A549 treated with RU486 at 1 μM for 4 hours (cell line): ENCODE measurements at places on chromosomes 11 and 22. TPM values are rescaled to one million over a fixed set of nuclear protein-coding genes. Genes with fewer than 3 reads are reported as not detected.

Gene ASCL2
- total RNA-seq = 0.08 to 0.09 TPM in 2 of 5 replicates, not detected in the others

Gene DDIAS
- 7.6 to 20.8 TPM (median 17.9 TPM) in 5 replicates for total RNA-seq

Gene RASD2
- total RNA-seq = 0.89 to 1.8 TPM (median 1.1 TPM) in 5 replicates

Gene MS4A6A
- total RNA-seq = not detected in 5 replicates

Gene POTEH
- total RNA-seq = not detected in 5 replicates

Gene SLC5A12
- not detected in 5 replicates for total RNA-seq

Gene TPBGL
- total RNA-seq = 0.15 to 0.23 TPM (median 0.19 TPM) in 5 replicates

Gene ARHGEF17
- 8.5 to 14.0 TPM (median 10.4 TPM) in 5 replicates for total RNA-seq

Gene HIC2
- total RNA-seq = 2.5 to 3.8 TPM (median 3.1 TPM) in 5 replicates

Gene OR52E5
- not detected in 5 replicates for total RNA-seq

Gene GSTT2
- 0.24 TPM in 1 of 5 replicates, not detected in the others for total RNA-seq

Gene APOA4
- not detected in 5 replicates for total RNA-seq

Gene AIFM3
- 1.0 to 4.8 TPM (median 3.3 TPM) in 5 replicates for total RNA-seq

Gene YAP1
- 43.4 to 55.1 TPM (median 49.7 TPM) in 5 replicates for total RNA-seq

Gene ACRV1
- total RNA-seq = not detected in 5 replicates

Gene GNG3
- not detected in 5 replicates for total RNA-seq

Gene PKDREJ
- not detected in 5 replicates for total RNA-seq

Gene FERMT3
- total RNA-seq = 1.0 to 3.1 TPM (median 1.7 TPM) in 5 replicates

Gene OPCML
- not detected in 5 replicates for total RNA-seq

Gene CCDC116
- 0.06 to 0.12 TPM (median 0.10 TPM) in 3 of 5 replicates, not detected in the others for total RNA-seq

Gene TEX12
- total RNA-seq = not detected in 5 replicates

Gene ANKK1
- 0.03 to 0.07 TPM in 2 of 5 replicates, not detected in the others for total RNA-seq

Gene MUC15
- not detected in 5 replicates for total RNA-seq

Gene ZNF280A
- 2.1 to 4.1 TPM (median 3.2 TPM) in 5 replicates for total RNA-seq

Gene CEP126
- 3.1 to 4.6 TPM (median 3.4 TPM) in 5 replicates for total RNA-seq

Gene MRGPRX4
- total RNA-seq = not detected in 5 replicates

Gene PCF11
- total RNA-seq = 17.3 to 29.1 TPM (median 25.3 TPM) in 5 replicates

Gene SYCE3
- 0.56 to 0.66 TPM (median 0.58 TPM) in 3 of 5 replicates, not detected in the others for total RNA-seq

Gene AP5B1
- total RNA-seq = 7.8 to 13.4 TPM (median 10.6 TPM) in 5 replicates

Gene TRPC6
- 0.94 to 1.4 TPM (median 1.1 TPM) in 5 replicates for total RNA-seq

Gene RPL27A
- total RNA-seq = 2,550 to 3,109 TPM (median 2,667 TPM) in 5 replicates

Gene POLD4
- 196 to 260 TPM (median 237 TPM) in 5 replicates for total RNA-seq

Gene MOGAT2
- total RNA-seq = not detected in 5 replicates

Gene CHST1
- total RNA-seq = 1.1 to 1.5 TPM (median 1.3 TPM) in 5 replicates

Gene TMEM9B
- total RNA-seq = 26.3 to 37.6 TPM (median 37.4 TPM) in 5 replicates

Gene DGCR6L
- total RNA-seq = 29.0 to 45.2 TPM (median 42.3 TPM) in 5 replicates

Gene SLC22A6
- not detected in 5 replicates for total RNA-seq

Gene PARVB
- 38.2 to 42.8 TPM (median 42.0 TPM) in 5 replicates for total RNA-seq

Gene CASP5
- total RNA-seq = not detected in 5 replicates

Gene MYOD1
- not detected in 5 replicates for total RNA-seq

Gene APOBEC3G
- total RNA-seq = not detected in 5 replicates

Gene PGA3
- total RNA-seq = not detected in 5 replicates

Gene NCF4
- not detected in 5 replicates for total RNA-seq

Gene SRPRA
- total RNA-seq = 60.5 to 64.2 TPM (median 61.0 TPM) in 5 replicates

Gene RAB39A
- 0.18 to 0.62 TPM (median 0.47 TPM) in 5 replicates for total RNA-seq

Gene INS
- total RNA-seq = not detected in 5 replicates

Gene C11orf42
- total RNA-seq = not detected in 5 replicates

Gene TRIM51G
- not detected in 5 replicates for total RNA-seq

Gene ART1
- not detected in 5 replicates for total RNA-seq

Gene FJX1
- total RNA-seq = 31.1 to 46.8 TPM (median 41.9 TPM) in 5 replicates

Gene KRTAP5-1
- total RNA-seq = not detected in 5 replicates

Gene OTUB1
- total RNA-seq = 106 to 132 TPM (median 127 TPM) in 5 replicates

Gene TMEM86A
- total RNA-seq = 0.29 to 0.54 TPM (median 0.42 TPM) in 5 replicates

Gene CCDC85B
- 29.7 to 54.1 TPM (median 46.1 TPM) in 5 replicates for total RNA-seq

Gene GVQW3
- 0.43 to 1.6 TPM (median 0.87 TPM) in 5 replicates for total RNA-seq
